NCI-H69 (cell line): ENCODE measurements at places on chromosomes 6 and 20.

GRCh38 chr6:90109141-90109540, 187.5 kb downstream of the BACH2 start:
- no peak for DNase-seq

DNA sequence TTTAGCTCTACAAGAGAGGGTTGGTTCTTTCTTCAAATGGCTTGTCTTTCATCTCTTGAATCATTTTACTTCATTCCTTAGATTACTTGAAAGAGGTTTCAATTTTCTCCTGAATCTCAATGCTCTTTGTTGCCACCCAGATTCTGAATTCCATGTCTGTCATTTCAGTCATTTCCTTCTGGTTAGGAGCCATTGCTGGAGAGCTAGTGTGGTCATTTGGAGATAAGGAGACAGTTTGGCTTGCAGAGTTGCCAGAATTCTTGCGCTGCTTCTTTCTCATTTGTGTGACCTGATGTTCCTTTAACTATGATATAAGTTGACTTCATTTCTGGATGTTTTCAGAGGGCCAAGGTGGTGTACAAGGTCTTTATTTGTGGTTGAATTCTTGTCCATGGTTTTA, 157.8 kb downstream of the SLC22A3 start:
- no peak for DNase-seq

GRCh38 chr6:136189104-136189503, 61.0 kb downstream of the MTFR2 start:
- no peak for DNase-seq

DNA sequence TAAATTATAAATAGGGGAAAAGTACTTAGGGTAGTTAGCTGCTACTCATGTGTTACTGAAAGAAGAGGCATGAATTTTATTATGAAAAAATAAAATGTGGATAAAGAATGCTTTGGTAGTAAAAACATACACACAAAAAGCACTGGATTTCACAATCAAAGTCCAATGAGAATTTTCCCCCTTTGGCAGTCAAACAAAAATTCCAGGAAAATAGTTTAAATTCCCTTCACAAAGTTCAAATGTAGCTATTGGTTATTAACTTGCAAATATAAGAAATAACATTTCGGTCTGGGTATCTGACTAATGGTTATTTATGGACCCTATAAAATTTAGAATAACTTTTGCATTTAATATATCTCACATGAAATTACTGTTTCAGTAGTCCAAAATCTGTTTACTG, 210.4 kb downstream of the FOXC1 start:
- no peak for DNase-seq

DNA sequence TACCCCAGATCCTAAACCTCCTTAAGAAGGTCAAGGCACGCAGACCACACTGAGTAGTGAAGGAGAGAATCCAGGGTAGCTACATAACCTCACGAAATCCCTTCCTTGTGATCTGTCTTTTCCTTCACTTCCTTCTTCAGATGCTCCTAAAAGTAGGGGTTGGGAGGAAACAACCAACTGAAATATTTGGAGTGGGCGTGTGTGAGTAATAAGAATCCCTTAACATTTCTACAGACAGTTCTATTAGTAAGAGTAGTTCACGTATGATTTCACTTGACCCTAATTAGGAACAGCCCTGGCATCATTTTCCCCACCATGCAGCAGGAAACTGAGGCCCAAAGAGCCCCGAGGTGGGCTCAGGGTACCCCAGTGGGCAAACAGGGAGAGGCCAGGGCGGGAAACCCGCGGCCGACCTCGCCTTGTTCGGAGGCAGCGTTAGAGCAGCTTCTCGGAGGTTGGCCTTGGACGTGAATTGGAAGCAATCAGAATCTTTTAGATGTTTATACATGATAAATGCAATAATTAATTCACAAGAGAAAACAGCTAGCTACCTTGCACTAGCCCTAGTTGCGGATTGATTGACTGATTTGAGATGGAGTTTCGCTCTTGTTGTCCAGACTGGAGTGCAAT, 859 bp upstream of the RAE1 start:
- DNase-seq: no peak

GRCh38 chr6:33983109-33983716, 162.7 kb downstream of the GRM4 start:
- peak; percentile 67 for DNase-seq

- DNase-seq: no peak
Observed at GRCh38 chr20:50646483-50646996, 44.8 kb downstream of the RIPOR3 start.

DNA sequence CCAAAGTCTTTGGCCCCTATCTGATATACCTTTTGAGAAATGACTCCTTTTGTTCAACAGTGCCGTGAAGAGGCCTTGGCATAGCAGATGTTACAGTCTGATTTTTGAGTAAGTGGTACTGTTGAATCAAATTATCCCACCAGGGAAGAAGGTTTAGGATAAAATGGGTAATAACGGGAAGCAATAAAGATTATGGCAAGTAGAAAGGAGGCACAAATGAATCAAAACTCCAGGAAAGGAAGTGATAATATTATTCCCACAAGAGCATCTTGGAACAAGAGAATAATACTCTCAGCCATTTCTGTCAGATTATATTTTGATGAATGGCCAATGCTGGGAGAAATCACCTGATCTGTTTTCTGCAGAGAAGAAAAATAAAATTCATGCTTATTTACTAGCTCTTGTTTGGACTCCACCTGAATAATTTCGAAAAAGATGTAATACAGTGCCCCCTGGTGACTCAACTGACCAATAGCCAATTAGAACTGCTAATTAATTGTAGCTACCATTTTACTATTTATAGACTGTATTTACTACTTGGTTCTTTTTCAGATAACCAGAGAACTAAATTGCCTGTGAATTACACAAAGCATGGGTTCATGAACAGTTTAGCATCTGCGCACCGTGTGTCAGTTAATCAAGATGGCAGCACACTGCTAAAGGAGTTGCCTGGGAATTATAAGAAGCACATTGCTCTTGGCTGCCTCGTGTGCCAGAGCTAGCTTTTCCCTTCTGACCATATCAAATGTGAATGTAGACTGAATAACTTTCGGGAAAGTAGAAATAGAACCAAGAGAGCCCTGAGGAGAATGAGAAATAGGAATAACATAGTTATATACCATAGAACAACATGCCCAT, 78.5 kb upstream of the TRDN start:
- DNase-seq: peak; percentile 73

GRCh38 chr6:72245565-72245964, 359.2 kb downstream of the RIMS1 start:
- DNase-seq: peak; percentile 70

GRCh38 chr20:44908987-44909871, 631 bp upstream of the PABPC1L start:
- no peak for DNase-seq

DNA sequence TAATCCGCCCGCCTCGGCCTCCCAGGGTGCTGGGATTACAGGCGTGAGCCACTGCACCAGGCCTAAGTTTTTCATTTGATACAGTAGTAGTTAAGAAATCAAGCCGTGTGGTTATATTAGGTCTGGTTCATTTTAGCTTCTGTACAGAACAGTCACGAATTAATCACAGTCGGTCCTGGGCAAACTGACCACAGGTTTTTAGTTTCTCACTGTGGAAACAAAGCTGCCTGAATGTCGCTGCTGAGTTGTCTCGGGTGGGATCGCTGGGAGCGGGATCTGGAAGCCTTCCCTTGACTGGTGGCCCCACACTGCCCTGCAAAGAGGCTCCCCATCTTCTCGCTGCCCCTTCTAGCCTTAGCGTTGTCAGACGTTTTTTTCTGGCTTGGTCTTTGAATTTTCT, 18.6 kb downstream of the UCKL1 start:
- no peak for DNase-seq

- peak; percentile 97 for DNase-seq
Observed at GRCh38 chr20:46811224-46812084, 83.2 kb upstream of the EYA2 start.

GRCh38 chr6:3664625-3665041, 86.9 kb downstream of the PXDC1 start:
- DNase-seq: peak; percentile 78

- DNase-seq: peak; percentile 61
Observed at GRCh38 chr6:85395746-85396145, 54.1 kb upstream of the NT5E start.

GRCh38 chr6:44576132-44576631, 188.7 kb downstream of the CDC5L start:
- no peak for DNase-seq

DNA sequence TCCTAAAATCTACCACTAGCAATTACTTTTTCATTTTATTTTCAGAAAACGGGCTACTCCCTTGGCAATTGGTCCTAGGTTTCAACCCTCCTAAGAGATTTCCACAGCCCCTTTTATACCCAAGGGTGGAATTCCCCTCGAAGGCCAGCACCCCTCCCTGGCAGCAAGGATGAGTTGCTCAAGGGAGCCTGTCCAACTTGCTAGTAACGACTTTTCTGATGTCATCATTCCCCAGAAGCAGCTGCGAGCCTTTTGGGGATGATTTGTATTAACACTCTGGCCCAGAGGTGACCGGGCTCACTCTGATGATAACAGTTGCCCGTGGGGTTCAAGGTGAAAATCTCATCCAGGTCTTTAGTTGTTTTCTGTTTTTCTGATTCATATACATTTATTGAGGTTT, 30.7 kb upstream of the NAA20 start:
- DNase-seq: no peak

DNA sequence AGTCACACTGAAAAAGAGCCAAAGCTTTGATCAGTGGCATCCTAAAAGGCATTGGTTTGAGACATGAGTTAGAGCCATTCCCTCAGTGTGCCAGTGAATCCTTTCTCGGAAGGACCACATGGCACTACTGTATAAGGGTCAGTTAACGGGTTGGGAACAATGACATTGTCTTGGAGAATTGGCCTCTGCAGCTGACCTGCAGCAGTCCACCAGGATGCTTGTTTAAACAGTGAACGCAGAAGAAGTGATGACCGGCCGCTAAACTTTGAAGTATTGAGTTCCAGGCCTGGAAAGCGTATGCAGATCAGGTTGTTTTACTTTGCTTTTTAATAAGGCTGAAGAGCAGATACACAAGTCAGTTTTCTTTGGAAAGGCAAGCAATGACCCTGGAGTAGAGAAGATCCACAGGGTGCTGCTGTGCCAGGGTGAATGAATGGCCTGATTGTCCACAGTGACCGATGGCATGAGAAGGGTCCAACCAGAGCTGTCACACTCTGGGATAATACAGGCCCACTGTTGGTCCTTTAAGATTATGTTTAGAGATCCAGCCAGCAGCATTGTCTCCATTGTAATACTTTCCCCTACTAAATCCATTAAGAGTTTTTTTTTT, 57.8 kb downstream of the GMPR start:
- no peak for DNase-seq

DNA sequence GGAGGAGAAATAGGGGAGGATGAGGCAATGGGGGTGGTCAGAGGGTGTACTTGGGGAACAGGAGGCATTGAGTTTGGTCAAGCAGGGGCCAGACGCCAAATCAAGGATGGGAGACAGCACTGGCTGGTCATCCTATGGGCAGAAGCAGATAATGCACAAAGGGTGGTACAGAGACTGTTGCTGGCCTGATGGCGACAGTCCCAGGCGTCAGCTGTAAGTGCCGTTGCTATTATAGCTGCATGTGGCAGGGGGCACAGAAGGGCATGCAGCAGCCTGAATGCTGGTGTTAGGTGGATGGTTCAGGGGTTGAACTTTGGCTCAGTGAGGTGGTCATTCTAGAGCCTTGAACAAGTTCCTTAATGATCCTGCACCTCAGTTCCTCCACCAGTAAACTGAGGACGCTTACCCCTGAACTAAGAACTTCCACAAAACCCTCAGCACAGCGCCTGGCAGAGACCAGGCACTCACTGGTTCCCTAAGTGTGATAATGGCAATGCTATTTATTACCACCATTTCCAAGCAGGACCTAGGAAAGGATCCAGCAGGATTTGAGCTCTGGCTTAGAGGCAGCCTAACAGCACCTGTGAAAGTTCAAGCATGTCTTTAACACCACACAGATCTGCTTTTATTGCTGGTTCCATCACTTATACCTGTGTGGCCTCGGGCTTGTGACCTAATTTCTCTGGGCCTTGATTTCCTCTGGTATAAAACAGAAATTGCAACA, 162.7 kb downstream of the INSM1 start:
- no peak for DNase-seq

- peak; percentile 30 for DNase-seq
Observed at GRCh38 chr6:159758031-159759001, 3.5 kb upstream of the ACAT2 start.

- DNase-seq: no peak
Observed at GRCh38 chr20:23508449-23509229, 17.7 kb downstream of the CST8 start.

- peak; percentile 99 for DNase-seq
Observed at GRCh38 chr6:138572167-138572875, 73.0 kb upstream of the NHSL1 start.

DNA sequence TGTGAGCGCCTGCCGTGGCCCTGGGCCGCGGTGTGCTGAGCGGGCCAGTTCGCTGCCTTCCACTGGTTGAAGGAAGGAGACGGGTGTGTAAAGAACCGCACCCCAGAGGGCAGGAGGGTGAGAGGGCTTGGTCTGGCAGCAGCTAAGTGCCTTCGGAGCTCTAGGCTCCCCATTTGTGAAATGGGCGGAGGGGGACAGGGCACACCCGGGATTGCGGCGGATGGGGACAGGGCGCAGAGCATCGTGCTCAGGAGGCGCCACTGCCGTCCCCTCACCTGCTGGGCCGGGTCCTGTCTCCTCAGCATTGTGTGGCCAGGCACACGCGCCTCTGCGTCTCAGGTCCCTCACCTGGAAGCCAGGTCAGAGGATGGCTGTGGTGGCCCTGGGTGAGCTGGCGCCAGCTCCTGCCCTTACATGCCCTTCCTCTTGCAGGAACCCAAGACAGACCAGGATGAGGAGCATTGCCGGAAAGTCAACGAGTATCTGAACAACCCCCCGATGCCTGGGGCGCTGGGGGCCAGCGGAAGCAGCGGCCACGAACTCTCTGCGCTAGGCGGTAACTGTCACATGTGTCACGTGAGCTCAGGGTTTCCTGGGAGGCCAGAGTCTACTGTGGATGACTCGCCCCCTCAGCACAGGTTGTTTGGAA, 3.1 kb downstream of the ADRM1 start:
- no peak for DNase-seq

GRCh38 chr20:53935344-53936084, 134.9 kb downstream of the BCAS1 start:
- DNase-seq: no peak

DNA sequence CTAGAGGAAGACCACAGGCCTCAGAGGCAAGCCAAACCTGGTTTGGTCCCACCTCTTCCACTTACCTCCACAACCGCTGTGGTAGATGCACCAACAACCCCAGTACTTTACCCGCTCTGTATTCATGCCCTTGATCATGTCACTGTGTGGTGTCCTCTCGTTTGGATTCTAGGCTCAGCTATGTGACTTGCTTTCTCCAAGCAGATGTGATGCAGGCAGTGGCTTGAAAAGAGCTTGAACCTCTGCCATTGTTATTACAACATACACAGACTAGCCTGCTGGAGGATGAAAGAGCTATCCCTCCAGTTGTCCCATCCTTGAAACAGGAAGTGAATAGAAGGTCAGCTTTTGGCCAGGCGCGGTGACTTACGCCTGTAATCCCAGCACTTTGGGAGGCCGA, 147.7 kb downstream of the ZNF217 start:
- no peak for DNase-seq
